ENCODE measurements at places on chromosomes 7 and 10.

DNA sequence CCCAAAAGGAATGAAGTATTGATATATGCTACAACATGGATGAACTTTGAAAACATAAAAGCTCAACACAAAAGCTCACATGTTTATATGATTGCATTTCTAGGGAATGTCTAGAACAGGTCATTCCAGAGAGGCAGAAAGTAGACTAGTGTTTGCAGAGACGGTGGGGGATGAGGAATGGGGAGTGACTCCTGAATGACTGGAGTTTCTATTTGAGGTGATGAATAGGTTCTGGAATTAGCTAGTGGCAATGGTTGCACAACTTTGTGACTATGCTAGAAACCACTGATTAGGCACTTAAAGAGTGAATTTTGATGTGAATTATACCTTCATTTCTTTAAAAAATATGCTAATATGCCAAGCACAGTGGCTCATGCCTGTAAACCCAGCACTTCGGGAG is 6.9 kb downstream of the KPNA7 start:
- no peak for DNase-seq

- DNase-seq: peak; percentile 70
Observed at GRCh38 chr7:101486433-101487104, 123.9 kb downstream of the COL26A1 start.

- DNase-seq: no peak
Observed at GRCh38 chr10:127983344-127984100, 76.6 kb downstream of the PTPRE start.

GRCh38 chr10:103281753-103282152 is 4.8 kb downstream of the INA start:
- peak; percentile 68 for DNase-seq

GRCh38 chr10:124401633-124402032 is 17.1 kb downstream of the OAT start:
- DNase-seq: no peak

DNA sequence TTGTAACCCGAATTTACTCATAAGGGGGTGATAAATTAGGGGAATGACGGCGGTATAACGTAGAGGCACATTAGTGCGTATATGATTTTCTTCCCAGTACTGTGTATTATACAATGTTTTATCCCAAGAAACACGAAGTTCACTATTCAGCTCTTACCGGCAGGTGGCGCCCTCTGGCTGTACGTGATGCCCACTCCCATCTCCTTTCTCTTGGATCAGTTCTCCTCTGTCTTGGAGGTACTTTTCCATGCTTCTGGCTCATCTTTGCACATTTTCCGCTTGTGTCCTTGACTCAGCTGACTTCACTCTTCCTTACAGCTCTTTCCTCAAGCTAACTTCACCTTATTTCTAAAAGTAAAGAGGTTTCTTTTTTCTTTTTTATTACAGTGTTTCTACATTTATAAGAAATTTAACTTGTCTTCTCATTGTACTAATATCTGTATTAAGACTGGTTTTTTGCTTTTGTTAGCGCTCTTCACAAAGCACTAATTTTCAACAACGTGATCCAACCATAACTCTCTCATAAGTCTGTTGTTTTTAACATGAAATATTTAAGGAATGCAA is 21.3 kb downstream of the TMEM176B start:
- peak; percentile 86 for DNase-seq

DNA sequence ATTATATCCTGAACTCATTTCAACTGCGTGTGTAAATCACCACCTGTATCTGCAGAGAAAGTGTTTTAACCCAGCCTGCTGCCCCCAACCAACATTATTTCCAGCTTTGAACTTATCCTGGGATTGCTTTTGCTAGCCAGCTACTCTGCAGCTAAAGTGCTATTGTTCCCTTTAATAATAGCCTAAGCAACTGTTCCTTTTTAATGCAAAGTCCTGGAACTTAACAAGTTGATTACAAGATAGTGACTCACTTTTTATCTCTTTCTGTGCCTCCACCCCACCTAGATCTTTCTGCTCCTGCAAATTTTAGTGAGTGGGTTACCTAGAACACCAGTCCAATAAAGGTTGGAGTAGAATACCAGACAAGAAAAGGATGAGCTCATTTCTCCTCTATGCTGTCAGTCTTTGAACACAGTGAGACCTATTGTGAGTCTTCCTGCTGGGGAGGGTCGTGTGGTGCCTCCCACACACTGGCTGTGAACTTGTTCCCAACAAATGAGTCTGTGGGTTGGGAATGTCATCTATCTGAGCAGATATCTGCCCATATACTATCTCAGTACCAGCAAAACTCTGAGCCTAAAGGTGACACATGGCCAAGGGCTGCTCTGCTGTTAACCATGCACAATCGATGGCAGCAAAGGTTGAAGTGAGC is 137.7 kb downstream of the FAM204A start:
- DNase-seq: no peak

GRCh38 chr10:23742368-23742767 is 303.5 kb downstream of the OTUD1 start:
- no peak for DNase-seq

DNA sequence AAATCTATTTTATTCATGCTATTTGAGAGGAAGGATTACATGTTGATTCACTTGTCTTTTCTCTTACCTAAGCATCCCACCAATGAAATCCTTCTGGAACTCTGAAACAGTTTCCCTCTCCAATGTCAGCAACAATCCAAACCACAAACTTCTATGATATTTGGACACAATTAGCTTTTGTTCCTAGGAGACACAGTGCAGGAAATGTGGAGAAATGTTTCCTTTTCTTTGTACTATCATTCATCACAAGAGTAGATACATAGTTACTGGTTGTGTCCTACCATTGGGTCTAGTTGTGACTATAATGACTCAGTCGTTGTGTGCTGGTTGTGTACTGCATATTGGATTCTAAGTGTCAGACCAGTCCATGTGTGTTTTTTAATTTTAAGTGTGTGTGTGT is 156.8 kb upstream of the MAGI2 start:
- no peak for DNase-seq

DNA sequence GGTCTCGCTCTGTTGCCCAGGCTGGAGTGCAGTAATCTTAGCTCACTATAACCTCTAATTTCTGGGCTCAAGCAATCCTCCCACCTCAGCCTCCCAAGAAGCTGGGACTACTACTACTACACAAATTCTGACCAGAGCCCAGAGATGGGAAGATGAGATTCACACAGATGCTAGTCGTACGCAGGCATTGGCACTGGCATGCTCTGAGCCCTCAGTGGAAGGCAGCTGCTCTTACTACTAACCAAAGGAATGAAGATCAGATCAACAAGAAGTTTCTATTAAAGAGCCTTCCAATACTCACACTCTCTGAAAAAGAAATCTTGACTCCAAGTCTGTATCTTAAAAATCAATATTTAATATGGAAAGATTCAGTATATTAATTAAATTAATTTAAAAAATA is 10.7 kb downstream of the GDF2 start:
- no peak for DNase-seq

GRCh38 chr7:33050535-33051318 is 11.8 kb downstream of the NT5C3A start:
- no peak for DNase-seq

- DNase-seq: no peak
Observed at GRCh38 chr7:17042211-17042610, 160.4 kb upstream of the AGR3 start.

GRCh38 chr7:106110238-106110560 is 1.9 kb downstream of the SYPL1 start:
- DNase-seq: no peak

DNA sequence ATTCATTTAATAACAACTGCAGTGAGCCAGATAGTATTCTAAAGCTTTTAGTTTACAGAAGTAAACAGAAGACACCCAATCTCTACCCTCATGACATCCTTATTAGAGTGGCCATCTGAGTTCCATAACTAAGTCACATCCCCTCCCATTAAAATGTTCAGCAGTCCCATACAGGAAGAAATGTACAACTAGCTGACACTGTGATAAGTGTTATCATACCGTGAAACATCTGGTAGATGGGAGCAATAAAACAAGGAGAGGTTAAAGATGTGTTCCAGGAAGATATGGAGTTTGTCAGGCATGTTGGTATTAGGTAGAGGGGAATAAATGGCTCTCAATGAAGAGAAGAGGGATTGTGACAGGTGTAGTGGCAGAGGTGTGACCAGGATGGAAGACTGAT is 60.5 kb upstream of the CAV2 start:
- DNase-seq: no peak

GRCh38 chr7:30563326-30563942 is 31.2 kb upstream of the GARS1 start:
- no peak for DNase-seq

GRCh38 chr7:133109816-133110215 is 27.9 kb upstream of the CHCHD3 start:
- DNase-seq: no peak

DNA sequence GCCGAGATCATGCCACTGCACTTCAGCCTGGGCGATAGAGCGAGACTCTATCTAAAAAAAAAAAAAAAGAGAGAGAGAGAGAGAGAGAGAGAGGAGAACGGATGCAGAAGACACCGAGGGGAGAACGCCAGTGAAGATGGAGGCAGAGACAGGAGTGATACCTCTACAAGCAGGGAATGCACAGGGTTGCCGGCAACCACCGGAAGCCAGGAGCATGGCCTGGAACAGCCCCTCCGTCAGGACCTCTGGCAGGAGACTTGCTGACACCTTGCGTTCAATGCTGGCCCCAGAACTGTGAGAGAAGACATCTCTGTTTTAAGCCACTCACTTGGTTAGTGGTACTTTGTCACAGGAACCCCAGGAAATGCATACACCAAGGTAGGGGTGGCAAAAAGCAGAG is 38.1 kb upstream of the DUSP5 start:
- no peak for DNase-seq

GRCh38 chr10:13658264-13658663 is 71.5 kb downstream of the PRPF18 start:
- no peak for DNase-seq

- no peak for DNase-seq
Observed at GRCh38 chr7:151936207-151936606, 20.0 kb upstream of the GALNTL5 start.

GRCh38 chr7:42347616-42348015 is 110.6 kb upstream of the GLI3 start:
- DNase-seq: no peak

GRCh38 chr10:131207176-131207575 is 104.3 kb downstream of the TCERG1L start:
- DNase-seq: no peak

DNA sequence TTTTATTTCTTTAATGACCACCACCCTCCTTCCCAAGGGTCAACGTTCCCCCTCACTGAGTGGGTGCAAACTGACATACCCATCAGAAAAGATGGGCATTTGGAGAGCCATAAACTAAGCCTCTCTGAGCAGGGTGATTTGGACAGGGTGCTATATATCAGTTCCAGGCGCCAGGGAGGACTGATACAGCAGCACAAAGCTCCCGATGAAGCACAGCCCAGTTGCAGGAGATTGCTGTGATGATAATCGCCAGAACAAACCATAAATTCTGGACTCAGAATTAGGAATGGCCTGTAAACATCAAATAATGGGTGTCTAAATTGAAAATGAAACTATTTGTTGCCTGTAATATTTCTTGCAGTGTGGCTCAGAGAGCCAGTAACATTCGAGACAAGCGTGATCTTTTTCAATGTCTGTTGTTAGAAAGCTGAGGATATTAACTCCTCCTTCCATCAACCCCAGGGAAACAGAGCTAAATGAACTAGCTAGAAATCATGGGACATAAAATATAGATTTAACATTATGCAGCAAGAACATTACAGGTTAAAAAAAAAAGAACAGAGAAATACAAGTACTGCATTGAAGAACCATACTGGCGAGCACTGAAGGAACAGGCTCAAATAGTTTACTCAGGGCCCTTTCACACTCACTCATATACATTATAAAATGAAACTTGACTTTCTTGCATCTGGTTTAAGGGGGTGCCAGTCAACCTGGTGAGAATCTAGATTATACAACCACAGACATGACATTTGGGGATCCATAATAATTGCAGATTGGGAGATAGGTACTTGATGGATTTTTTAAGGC is 137.5 kb upstream of the LRRTM3 start:
- no peak for DNase-seq

DNA sequence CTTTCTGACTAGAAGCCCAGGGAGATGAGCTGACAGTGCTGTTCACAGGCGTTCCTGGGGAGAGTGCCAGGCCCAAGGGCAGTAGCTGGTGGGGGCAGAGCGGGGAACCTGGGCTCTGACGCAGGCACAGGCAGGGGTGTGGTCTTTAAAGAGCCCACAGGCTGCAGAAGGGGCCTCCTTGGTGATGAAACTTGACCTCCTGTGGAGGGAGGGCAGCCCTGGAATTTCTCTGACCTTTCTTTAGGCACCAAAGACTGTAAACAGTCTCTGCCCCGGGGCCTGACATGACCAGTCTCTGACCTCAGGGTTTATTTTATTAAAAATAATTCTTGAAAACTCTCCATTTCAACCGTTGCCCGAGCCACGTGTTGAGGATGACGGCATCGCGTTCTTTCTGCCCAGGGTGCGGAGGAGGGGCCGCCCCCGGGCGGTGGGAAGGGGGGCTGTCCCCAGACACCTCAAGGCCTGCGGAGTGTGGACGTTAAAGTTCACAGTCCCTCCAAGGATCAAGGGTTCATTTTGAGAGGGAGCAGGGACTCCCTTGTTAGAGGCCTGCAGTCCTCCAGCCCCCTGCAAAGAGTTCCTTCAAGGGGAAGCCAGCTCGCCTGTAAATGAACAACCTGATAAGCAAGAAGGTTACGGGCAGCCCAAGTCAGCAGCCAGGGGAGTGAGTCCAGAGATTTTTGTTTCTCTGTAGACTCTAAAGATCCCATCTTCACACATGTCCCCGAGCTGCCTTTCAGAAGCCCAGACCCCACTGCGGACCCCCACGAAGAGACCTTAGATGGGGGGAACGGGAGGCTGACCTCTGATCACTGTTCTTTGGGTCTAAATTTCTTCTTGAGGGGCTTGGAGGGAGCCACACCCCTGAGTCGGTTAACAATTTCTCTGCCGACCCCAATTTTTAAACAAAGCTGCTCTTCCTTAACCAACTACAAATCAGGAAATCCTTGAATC is 128.9 kb downstream of the VIPR2 start:
- DNase-seq: peak; percentile 38

DNA sequence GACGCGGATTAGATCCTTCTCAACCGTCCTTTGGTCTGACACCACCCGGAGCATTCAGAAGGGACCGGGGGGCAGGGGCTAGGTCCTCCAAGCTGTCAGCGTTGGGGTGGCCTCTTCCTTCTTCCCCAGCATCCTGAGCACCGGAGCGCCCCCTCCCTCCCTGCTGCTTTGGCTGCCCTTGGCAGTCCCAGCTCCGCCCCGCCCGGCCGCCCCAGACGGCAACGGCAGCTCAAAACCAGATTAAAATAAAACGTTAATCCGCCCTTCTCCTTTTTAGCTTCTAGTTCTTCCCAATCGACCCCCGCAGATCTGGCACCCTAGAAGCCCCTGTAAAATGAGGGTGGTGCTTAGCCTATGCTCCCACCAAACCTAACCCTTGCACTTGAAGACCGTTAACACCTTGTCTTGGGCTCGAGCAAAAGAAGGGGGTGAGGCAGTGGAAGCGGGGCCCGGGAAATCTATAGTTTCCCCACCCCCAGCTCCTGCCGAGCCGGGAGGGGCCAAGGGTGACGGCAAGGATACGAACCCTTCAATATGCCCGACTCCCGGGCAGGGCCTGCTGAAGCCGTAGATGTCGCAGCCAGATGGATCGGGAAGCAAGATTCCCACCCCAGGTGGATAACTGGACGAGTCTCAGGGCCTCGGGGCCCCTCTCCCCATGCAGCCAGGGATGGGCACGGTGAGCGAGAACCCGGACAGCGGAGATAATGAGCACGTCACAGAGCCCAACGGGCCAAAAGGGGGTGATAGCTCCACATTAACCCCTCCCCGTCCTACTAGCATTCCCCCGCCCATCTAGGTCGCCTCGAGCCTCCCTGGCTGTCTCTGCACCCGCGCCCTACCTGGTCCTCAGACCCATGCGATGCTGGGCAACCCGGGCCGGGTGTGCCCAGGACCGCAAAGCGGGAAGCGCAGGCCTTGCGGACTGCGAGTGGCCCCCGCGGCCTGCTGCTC is 169.7 kb downstream of the NRF1 start:
- no peak for DNase-seq

All from left hindlimb (tissue), 1 donor.